Esophagus (tissue), 2 donors: ENCODE measurements at places on chromosomes 6 and 20. TPM values are rescaled to one million over a fixed set of nuclear protein-coding genes. Genes with fewer than 3 reads are reported as not detected.

AIF1 gene
- polyA plus RNA-seq = 12.6 TPM

CYP39A1 gene
- polyA plus RNA-seq = 2.4 TPM

ULBP2 gene
- polyA plus RNA-seq = 5.4 TPM

SRSF12 gene
- 0.31 TPM for polyA plus RNA-seq

BPI gene
- polyA plus RNA-seq = not detected

CST7 gene
- polyA plus RNA-seq = 1.4 TPM

BANF2 gene
- polyA plus RNA-seq = not detected

RAD21L1 gene
- polyA plus RNA-seq = not detected
